ENCODE measurements at places on chromosomes 5 and 9. TPM values are rescaled to one million over a fixed set of nuclear protein-coding genes. Genes with fewer than 3 reads are reported as not detected.

DOCK2 gene
- 7.0 TPM for polyA plus RNA-seq

GLRA1 gene
- polyA plus RNA-seq: 0.13 TPM

SPAAR gene
- polyA plus RNA-seq: 1.5 TPM

NEUROG1 gene
- polyA plus RNA-seq: not detected

PDCD1LG2 gene
- 1.6 TPM for polyA plus RNA-seq

LRRC14B gene
- not detected for polyA plus RNA-seq

ACSL6 gene
- 0.11 TPM for polyA plus RNA-seq

SPINK5 gene
- polyA plus RNA-seq: 0.41 TPM

SLC6A7 gene
- not detected for polyA plus RNA-seq

IL33 gene
- polyA plus RNA-seq: 93.9 TPM

SLC6A18 gene
- not detected for polyA plus RNA-seq

ZNF354B gene
- 8.2 TPM for polyA plus RNA-seq

PCDHGA5 gene
- 0.52 TPM for polyA plus RNA-seq
